ENCODE measurements at places on chromosomes 6 and 20.

DNA sequence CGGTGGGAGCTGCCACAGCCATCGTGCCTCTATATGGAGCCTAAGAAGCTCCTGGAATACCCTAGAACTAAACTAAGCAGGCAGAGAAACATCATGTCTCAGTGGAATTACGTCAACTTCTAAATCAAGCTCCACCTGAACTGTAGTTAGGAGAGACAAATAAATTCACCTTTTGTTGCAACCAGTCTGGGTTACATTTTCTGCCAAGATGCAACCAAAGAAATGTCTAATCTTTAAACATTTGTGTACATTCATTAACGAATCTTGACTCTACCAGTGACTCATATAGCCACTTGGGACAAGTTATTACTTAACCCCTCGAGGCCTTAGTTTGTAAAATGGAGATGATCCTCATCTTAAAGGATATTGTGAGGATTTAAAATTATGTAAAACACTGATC, 8.9 kb downstream of the PTPRK start:
- no peaks in the 10 kb centered on the region for H3K27me3 ChIP-seq
- peaks cover 48% of the 10 kb centered on the region for H3K4me1 ChIP-seq
- H3K36me3 ChIP-seq, result no peaks in the 10 kb centered on the region
- H3K4me3 ChIP-seq, result no peak overlapping the region
- no peak for DNase-seq

DNA sequence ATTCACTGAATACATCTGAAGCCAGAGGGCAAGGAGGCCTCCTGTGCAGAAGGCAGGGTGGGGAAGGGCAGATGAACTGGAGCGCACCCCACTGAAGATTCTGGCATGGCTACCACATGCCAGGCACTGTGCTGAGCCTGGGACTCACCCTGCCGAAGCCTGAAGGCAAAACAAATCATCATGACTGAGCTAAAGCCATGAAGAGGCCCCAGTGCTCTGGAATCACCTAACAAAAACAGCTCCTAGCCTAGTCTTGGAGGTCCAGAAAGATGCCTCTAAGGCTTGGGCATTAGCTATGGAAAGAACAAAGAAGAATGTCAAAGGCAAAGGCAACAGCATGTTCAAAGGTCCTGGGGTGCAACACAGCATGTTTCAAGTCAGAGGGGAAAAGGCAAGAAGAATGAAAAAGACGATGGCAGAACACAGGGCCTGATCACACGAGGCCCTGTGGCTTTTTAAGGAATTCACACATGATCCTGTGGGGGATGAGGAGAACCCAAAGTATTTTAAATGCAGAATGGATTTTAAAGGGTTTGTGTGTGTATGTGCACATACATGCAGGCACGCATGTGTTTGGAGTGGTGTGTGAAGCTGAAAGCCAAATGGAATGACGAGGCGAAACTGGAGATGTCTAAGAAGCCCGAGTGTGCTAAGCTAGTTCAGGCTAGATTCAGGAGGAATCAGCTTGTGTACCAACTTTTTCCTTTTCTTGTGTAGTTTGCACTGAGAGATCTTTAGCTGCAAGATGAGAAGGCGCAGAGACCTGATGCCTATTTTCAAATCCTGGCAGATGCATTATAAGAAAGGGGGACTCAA, 261.4 kb downstream of the ZNF217 start:
- peaks cover 18% of the 10 kb centered on the region for H3K4me1 ChIP-seq
- peak overlapping the region; percentile 82 for H3K27ac ChIP-seq
- H3K27me3 ChIP-seq, result no peaks in the 10 kb centered on the region

GRCh38 chr6:29748391-29749307, 25.4 kb downstream of the HLA-F start:
- no peaks in the 10 kb centered on the region for H3K27me3 ChIP-seq
- no peak overlapping the region for H3K27ac ChIP-seq
- peak overlapping the region; percentile 63 for H3K4me3 ChIP-seq
- peak; percentile 90 for DNase-seq
- H3K4me1 ChIP-seq, result peaks cover 13% of the 10 kb centered on the region

- H3K36me3 ChIP-seq, result peaks cover 66% of the 10 kb centered on the region
- H3K4me1 ChIP-seq, result peaks cover 9% of the 10 kb centered on the region
- H3K27me3 ChIP-seq, result no peaks in the 10 kb centered on the region
- H3K27ac ChIP-seq, result no peak overlapping the region
- DNase-seq, result no peak
Observed at GRCh38 chr6:56489559-56489958, 153.1 kb downstream of the DST start.

Measured in SJSA1 (cell line).